ENCODE measurements at places on chromosomes 13 and 19.
A peak's percentile ranks its signal among the peaks of the same experiment; 100 is the strongest.

DNA sequence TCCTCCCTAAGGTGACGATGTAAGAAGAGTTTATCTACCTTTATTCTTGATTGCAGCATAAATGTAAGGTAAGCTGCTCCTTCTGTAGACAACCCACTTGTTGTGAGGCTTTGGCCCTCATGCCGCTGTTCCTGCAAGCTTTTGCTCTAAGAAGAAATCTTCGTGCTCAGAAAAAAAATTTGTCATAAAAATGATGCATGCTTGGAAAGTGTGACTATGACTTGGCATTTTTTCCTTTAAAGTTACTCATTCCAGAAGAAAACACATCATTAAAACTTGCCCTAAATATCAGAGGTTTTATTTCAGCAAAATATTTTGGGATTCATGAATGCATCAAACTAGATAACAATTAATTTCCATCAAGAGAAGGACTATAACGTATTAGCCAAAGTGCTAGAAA lies 39.8 kb downstream of the KCTD12 start:
- DNase-seq: no peak

DNA sequence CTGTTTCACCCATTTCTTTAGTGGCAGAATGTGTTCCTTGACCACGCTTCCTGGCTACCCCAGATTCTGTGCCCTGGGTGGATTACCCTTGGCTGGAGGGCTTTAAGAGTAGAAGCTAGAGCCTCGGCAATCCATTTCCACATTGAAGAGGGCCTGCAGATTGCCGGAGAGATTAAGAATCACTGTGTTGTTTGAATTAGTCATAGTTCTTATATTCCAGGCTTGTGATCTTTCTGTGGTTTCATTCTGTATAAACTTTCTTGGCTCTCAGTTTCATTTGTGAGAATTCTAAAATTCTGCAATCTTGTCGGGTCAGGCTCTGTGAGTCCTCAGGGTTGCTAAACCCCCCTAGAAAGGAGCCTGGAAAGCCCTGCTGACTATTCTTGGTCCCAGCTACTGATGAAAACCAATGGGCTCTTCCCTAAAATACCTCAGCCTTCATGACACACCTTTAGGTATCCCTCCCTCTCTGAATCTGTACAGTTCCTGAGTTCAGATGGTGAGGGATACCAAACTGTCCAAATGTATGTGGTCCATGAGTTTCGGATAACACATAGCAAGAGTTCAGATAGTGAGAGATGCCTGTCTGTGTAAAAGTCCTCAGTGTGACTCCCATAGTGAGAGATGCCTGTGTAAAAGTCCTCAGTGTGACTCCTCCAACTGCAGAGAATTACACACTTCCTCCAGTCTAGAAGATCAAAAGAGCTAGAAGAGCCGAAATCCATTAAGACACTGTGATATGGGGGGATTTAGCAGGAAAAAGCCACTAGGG lies 4.3 kb downstream of the PHF11 start:
- DNase-seq: no peak

GRCh38 chr19:8089664-8090601 lies 37.4 kb downstream of the CCL25 start:
- DNase-seq: no peak

GRCh38 chr13:113013878-113014751 lies 45.1 kb downstream of the MCF2L start:
- DNase-seq: no peak

DNA sequence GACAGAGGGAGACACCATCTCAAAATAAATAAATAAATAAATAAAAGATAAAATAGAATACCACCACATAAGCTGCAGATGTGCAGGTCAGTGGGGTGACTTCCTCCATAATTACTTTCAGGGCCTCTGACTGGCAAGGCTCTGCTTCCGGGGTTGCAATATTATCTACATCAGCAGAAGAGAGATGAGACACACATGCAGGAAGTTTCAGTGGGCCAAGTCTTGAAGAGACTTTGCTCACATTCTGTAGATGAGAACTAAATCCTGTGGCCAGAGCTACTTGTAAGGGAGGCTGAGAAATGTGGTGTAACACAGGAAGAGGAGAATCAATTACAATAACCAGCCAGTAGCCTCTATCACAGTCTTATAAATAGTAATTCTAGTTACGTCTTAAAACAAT lies 89.9 kb upstream of the MAB21L1 start:
- no peak for DNase-seq

- DNase-seq: peak; percentile 80
Observed at GRCh38 chr13:113176280-113176679, 17.8 kb downstream of the PROZ start.

DNA sequence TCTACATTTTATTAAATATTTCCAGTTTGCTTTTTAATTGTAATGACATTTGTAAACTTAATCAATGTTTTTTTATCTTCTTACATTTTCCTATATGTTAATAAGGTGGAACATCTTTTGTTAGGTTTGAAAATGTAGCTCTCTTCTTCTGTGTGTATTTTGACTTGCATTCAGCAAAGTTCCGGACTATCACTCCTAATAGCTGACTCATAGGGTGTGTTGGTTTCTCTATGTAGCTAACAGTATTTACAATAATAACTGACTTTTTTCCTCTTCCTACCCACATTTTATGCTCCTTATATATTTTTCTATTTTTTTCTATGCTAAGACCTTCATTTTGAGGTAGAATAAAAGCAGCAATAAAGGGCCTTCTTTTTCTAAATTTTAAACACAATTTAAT lies 28.1 kb downstream of the MYO16 start:
- DNase-seq: no peak

DNA sequence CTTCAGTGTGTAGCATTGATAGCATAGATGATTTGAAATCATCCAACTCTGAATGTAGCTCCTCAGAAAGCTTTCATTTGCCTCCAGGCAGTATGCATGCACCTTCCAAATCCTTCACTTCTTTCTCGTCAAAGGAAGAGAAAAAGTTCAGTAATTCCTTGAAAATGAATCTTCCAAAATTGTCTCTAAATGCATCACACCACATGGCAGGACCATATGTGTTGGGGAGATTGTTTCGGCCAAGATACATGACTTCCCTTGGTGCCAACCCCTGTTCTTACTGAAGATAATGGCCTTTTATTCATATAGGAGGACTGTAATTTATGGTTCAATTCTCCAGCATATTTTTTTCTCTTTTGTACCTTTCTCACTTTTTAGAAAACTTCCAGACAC lies 315.6 kb upstream of the SPRY2 start:
- DNase-seq: no peak

GRCh38 chr19:19268453-19269385 lies 4.4 kb downstream of the TM6SF2 start:
- DNase-seq: no peak

GRCh38 chr19:4487572-4487971 lies 15.5 kb downstream of the HDGFL2 start:
- no peak for DNase-seq

DNA sequence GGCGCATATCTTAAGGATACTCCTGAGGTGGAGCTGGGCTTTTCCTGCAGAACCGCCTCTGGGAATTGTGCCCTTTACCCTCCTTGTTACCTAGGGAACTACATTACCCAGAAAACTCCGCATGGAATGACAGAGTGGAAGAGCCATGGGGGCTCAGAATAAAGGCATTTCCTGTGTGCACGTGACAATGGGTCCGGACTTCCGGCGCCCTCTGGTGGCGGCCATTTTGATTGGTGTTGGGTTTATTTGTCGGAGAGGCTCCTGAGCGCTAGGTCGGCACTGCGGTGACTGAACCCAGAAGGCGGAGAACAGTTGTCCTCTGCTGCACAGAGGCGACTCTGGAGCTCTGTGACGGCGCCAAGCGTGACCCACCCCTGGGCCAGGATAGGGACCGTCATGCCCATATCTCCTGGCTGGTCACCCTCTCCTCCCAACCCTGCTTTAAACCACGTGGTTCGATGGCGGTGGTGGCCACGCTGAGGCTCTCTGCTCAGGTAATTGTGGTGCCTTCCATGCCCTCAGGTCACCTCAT lies at the start of gene ZNF587B:
Gene ZNF587B, plus strand, starts transcription at position 229 of the 532 bp plus-strand sequence. Its CDS starts 230 bp downstream, at position 459.
- DNase-seq: peak; percentile 32

DNA sequence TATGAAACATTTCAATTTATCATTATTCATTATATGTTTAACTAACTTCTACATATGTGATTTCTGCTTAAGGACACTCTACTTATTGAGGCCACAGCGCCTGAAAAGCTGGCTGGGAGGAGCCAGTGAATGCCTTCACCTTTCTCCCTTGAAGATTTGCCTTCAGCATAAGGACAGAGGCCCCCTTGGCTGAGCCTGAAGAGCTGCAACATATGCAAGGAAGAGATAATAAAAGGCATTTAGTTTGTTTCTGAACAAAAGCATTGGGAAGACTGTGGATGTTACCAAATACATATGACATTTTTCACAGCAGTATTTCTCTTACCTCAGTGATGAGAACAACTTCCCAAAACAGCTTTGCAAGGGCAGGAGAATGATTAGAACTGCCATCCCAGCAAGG lies 92.1 kb downstream of the ABCC4 start:
- DNase-seq: no peak

- DNase-seq: no peak
Observed at GRCh38 chr13:32229443-32229842, 85.7 kb downstream of the ZAR1L start.

DNA sequence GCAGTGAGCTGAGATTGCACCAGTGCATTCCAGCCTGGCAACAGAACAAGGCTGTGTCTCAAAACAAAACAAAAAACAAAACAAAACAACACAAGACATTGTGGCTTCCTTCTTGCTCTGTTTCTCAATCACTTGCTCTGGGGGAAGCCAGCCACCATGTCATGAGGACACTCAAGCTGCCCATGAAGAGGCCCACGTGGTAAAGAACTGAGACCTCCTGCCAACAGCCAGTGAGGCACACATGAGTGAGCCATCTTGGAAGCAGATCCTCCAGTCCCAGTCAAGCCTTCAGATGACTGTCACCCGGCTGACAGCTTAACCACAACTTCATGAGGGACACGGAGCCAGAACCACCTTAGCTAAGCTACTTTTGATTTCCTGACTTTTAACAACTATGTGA lies 25.2 kb downstream of the CPT1C start:
- no peak for DNase-seq

- DNase-seq: peak; percentile 75
Observed at GRCh38 chr19:13154241-13154778, 4.1 kb downstream of the IER2 start.

- peak; percentile 21 for DNase-seq
Observed at GRCh38 chr13:99415851-99416331, 85.4 kb upstream of the TM9SF2 start.

GRCh38 chr13:47120282-47120681 lies 223.4 kb upstream of the HTR2A start:
- no peak for DNase-seq

- DNase-seq: no peak
Observed at GRCh38 chr13:95319551-95320274, 18.5 kb upstream of the ABCC4 start.

DNA sequence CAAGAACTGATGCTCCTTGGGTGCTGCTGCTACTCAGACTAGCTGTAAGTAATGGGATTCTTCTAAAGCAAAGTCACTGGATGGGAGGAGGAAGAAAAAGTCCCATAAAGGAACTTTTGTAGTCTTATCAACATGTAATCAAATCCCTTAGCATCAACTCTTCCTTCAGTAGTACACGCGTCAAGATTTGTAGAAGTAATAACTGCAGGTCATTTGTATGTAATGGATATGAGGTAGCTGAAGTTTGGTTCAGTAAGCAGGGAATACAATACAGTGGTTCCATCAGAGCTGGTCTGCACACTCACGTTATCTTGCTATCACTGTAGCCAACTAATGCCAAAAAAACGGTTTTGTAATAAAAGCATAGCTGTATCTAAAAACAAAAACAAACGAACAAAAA lies 72.4 kb upstream of the ZDHHC20 start:
- DNase-seq: no peak

DNA sequence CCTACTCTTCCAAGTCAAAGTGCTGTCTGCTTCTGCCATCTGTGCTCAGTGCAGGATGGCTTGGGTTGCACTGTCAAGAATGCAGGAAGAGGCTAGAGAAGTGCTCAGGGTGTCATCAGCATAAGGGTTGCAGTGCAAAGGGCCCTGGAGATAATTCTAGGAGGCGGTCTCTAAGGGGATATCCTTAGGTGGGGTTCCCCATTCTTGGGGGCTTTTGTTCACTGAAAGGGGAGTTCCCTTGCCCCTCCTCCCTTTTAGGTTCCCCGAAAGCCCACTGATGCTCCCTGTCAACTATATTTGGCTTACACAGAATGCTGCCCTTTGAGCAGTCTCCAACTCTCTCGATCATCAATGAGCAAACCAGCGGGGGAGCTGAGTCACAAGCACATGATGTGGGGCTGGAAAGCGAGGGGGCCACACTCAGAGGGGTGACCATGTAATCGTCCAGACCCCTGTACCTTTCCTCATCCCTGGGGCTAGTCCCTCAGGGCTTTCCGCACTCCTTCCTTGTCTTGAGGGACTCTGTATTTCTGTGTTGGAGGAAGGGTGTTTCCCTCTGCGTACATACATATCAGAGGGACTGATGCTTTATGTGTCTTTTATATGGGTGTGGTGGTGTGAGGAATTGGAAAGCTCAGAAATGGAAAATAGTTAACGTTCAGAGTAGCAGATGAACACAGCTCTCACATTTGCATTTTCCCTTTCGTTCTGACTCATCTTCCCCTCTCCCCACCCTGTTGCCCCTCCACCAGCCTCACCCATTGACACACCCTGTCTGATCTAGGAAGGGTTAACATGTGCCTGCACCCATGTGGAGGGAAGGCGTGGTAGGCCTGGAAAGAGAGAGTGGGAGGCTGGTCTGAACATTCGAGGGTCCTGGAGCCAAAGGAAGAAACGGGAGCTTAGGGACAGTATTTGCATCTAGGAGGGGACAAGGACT lies 6.7 kb downstream of the ZBTB32 start:
- DNase-seq: no peak

GRCh38 chr13:59259165-59260000 lies 904.3 kb downstream of the DIAPH3 start:
- no peak for DNase-seq

GRCh38 chr13:104750377-104750776 lies 1684.2 kb upstream of the SLC10A2 start:
- DNase-seq: no peak

DNA sequence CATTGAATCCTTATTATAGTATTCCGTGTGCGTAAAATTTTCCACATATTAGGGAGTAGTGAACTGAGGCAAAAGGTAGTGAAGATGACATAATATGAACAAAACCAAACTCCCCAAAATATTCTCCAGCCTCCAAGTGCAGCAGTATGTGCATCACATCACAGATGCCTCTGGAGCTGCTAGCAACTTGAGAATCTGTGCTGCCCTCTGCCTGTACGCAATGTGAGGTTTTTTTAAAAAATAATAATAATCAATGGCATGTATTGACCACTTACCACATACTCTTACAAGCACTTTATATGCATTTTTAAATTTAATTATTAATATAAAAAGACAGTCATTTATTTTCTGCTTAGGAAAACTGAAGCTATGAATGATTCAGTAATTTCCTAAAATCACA lies 583.0 kb upstream of the SPRY2 start:
- no peak for DNase-seq

- DNase-seq: no peak
Observed at GRCh38 chr19:29259153-29259552, 46.2 kb upstream of the UQCRFS1 start.

DNA sequence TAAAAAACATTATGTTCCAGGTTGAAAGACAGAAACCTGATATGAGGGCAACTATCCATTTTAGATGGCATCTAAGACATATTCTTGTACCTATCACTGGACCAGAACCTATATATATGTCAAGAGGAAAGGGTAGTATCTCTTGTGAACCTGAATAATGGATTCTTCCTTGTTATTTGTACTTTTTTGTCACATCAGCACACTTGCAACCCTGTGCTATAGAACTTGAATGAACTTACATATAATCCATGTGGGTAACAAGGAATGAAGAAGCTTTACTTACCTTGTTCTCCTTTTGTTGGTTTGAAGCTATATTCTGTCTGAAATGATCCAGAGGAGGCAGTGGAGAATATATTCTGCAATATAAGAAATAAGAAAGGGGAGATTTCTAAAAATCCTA lies 483.7 kb upstream of the ATXN8OS start:
- DNase-seq: no peak

All from CD4-positive, alpha-beta T cell treated with Interferon gamma for 1 hour (primary cell).